ENCODE measurements at places on chromosomes 12 and 14.
A peak's percentile ranks its signal among the peaks of the same experiment; 100 is the strongest.

GRCh38 chr12:26527682-26528081 is 305.3 kb downstream of the ITPR2 start:
- DNase-seq: no peak

DNA sequence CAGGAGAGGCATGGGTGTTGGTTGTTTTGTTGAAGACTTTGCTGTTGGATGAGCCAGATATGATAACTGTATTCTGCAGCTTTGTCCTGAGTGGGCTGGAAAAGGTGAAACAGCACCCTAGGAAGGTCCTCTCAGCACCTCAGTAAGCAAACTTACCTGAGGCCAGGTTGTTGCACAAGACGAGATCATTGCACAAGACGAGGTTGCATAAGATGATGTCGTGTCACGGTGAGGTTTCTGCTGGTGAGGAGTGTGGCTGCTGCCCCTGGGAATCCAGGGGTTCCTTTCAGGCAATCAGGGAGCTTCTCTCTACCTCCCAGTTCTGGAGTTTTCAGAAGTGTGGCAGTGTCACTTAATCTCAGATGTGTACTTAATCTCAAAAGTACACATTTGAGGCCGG is 85.6 kb downstream of the GLT1D1 start:
- no peak for DNase-seq

DNA sequence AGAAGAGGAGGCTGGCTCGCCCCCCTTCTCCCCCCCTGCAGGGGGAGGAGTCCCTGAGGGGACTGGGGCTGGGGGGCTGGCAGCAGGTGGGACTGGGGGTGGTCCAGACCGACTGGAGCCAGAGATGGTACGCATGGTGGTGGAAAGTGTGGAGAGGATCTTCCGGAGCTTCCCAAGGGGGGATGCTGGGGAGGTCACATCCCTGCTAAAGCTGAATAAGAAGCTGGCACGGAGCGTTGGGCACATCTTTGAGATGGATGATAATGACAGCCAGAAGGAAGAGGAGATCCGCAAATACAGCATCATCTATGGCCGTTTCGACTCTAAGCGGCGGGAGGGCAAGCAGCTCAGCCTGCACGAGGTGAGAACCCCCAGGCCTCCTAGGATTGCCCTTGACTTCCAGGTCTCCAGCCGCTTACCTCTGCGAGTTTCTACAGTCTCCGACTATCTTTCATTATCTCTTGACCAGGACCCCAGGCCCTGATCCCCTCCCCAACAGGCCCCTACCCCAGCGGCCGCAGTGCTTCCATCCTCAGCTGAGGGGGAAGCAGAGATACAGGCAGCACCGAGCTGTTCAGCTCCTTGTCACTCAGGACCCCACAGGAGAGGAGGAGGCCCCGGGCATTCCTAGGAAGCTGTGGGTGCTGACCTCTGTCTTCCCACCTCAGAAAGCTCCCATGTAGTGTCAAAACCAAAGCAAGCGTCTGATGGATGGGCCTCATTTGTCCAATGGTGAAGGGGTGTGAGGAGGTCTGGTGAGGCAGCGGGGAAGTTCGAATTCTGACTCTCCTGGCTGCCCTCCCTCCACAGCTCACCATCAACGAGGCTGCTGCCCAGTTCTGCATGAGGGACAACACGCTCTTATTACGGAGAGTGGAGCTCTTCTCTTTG is 3.0 kb downstream of the NAB2 start:
- no peak for DNase-seq

GRCh38 chr14:32200368-32201192 is 1.3 kb upstream of the RNU6-7 start:
- no peak for DNase-seq

- no peak for DNase-seq
These were observed 24.5 kb downstream of the KTN1 start for GRCh38 chr14:55604488-55604887.

- no peak for DNase-seq
These were observed 76.0 kb upstream of the CAPRIN2 start for GRCh38 chr12:30830751-30831150.

GRCh38 chr12:14369311-14369710 is 3.8 kb downstream of the ATF7IP start:
- no peak for DNase-seq

- DNase-seq: no peak
These were observed 139.3 kb downstream of the CALM1 start for GRCh38 chr14:90536092-90536491.

DNA sequence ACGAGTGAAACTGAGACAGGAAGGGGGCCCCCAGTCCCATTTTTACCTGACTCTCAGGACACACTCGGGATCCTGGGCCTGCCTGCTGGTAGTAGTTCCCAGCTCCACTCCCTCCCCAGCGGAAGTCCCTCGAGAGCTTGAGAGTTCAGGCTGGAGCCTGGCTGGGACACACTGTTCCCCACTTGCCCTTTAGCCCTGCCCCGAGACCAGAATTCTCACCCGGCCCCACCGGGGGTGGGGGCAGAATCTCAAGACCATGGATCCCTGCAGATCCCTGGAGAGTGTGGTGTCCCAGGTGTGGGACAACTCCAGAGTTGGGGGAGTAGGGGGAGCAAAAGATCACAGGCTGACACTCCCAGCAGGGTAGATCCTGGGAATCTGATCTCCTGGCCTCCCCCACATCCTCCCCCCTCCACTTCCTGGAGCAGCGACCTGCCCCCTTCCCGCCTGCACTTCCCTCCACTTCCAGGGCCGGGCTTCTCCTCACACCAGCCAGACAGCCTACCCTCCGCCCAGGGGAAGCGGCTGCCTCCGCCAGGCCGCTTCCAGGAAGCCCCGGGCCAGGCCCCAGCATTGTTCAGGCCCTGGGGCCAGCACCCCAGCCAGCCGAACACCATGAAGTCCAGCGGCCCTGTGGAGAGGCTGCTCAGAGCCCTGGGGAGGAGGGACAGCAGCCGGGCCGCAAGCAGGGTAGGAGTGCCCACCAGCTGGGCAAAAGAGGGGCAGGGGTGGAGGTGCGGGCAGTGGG is at the start of gene TNS2:
TSS of gene TNS2 (plus strand) at position 495 of the 748 bp plus-strand sequence. CDS start at position 616, 121 bp downstream.
- no peak for DNase-seq

DNA sequence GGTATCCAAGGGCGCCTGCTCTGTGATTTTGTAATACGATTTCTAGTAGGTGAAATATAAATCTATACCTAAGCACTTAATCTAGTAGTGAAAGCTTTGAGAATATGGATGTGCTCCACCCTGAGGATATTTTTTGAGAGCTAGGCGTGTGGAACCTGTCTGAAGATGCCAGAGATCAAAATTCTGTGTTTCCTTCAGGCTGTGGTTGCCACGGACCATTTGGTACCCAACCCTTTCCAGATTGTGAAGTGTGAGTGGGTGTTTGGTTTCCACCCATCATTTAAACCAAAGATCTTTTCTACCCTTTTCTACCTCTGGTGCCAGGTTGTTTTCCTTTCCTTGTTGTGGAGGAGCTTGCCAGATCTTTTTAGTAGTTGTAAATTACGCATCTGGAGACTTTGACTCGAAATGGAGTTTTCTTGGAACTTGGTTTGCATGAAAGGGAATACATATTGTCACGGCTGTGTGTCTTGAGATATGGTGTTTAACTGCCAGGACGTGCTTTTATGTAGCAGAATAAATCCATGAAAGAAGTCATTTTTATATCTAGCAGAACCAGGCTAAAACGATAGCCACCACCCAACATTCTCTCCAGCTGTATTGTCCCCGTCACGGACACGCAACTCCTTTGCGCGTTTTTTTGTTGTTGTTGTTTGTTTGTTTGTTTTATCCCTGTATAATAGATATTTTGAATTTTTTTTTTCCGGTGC is 2.2 kb downstream of the LRFN5 start:
- DNase-seq: no peak

- no peak for DNase-seq
These were observed at the start of gene LRP1-AS for GRCh38 chr12:57146961-57147944. Gene LRP1-AS, minus strand, starts transcription at chr12:57147619.

- no peak for DNase-seq
These were observed 1.6 kb downstream of the FAM234B start for GRCh38 chr12:13045816-13046215.

GRCh38 chr14:89996963-89997362 is 41.2 kb downstream of the TDP1 start:
- no peak for DNase-seq

DNA sequence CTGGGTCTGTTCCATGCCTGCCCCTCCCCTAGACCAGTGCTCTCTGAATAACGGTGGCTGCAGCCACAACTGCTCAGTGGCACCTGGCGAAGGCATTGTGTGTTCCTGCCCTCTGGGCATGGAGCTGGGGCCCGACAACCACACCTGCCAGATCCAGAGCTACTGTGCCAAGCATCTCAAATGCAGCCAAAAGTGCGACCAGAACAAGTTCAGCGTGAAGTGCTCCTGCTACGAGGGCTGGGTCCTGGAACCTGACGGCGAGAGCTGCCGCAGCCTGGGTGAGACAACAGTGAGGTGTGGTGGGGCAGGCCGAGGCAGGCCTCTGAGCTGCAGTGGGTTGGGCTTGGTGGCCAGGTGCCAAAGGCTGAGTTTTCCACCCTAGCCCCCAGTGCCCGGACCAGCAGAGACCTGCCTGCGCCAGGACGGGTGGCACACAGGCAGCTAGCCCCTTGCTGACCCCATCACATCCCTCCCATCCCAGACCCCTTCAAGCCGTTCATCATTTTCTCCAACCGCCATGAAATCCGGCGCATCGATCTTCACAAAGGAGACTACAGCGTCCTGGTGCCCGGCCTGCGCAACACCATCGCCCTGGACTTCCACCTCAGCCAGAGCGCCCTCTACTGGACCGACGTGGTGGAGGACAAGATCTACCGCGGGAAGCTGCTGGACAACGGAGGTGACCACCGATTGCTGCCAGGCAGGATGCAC is 28.2 kb upstream of the LRP1-AS start:
- DNase-seq: no peak

GRCh38 chr12:14810167-14810952 is 3.6 kb downstream of the SMCO3 start:
- peak; percentile 87 for DNase-seq

DNA sequence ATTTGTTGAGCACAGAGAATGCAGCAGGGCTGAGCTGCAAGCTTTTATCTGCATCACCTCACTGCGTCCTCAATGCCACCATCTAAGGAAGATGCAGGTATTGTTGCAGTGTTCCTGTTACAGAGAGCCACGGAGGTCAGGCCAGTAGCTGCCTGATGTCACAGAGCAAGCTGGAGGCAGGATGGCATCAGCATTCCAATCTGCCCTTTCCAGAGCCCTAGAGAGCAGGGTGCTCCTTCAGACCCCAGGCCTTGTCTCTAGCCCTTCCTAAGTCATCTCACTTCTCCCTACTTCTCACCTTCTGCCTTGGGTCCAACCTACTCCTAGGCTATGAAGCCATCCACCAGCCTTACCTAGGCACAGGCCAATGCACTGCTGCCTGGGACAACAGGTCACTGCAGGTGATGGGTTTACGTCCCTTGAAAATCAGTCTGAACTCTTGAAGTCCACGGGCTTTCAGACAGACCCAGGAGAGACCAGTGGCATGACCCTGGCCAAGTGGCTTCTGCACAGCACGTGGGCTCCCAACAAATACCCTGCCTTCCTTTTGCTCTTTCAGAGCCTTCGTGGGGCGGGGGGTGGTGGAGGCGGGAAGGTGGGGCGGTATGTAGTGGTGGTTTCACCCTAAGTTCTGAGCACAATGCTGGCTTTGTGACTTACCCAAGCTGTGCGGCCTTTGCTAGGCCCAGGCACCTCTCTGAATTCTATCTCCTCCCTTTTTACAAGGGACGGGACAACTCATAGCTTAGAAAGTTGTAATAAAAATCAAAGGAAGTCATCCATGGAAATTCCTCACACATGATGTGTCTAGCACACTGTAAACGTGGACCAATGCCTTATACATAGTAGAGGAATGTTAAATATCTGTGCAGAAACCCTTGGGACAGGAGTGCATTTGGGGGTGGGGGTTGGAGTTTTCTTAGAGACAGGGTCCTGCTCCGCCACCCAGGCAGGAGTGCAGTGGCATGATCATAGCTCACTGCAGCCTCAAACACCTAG is 136.0 kb downstream of the KSR2 start:
- DNase-seq: no peak

- no peak for DNase-seq
These were observed 431.8 kb downstream of the DPF3 start for GRCh38 chr14:72462056-72462455.

GRCh38 chr12:117361347-117361751 is at the start of gene NOS1:
Gene NOS1, minus strand, starts transcription at chr12:117361626. Its CDS starts 30,557 bp downstream, at chr12:117331069.
- no peak for DNase-seq

DNA sequence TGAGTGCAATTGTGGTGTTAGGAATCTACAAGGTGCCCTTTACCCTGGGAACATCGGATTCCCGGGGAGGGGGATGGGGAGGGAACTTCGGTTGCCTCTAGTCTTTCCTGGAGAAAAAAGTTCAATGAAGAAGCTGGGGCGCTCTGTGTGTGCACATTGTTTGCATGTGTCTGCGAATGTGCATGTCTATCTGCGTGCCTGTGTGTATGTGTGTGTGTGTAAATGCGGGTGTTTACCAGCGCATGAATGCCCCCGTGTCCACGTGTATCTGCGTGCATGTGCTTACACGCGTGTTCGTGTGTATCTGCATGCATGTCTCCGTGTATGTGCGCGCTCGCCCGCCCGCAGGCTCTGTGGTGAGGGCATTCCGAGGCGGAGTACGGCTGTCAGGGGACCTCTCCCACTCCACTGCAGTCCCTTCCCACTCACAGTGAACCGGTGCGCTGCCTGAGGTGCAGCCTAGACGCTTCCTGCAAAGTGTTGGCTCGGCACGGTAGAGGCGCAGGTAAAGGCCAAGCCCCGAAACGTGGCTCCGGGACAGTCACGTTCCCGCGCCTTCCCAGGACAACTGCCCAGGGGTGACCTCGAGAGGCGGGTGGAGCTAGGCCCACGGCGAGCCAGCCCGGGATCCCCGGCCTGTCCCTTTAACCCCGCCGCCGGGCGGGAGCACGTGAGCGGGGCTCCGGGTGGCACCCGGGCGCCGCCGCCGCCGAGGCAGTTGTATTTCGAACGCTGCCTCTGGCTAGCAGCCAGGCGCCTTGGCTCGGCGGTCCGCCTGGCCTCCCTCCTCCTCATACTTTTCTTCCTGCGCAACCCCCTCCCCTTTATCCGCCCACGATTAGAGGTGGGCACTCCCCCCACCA is 539 bp upstream of the HMGA2 start:
- no peak for DNase-seq

DNA sequence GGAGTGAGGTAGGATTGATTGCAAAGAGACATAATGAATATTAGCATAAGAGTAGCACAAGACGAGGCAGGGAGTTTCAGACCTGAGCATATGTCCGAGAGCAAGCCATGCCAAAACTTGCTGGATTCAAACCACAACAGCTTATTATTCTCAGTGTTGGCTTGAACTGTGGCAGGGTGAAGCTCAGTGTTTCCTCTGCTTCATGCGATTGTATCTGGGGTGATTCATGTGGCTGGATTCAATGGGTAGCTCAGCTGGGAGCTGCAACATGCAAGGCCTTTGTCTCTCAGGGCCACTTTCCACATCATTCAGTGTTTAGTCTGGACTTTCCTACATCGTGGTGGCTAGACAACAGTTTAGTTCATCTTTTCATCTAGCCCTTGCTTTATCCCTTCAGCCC is 22.1 kb upstream of the E2F7 start:
- DNase-seq: no peak

DNA sequence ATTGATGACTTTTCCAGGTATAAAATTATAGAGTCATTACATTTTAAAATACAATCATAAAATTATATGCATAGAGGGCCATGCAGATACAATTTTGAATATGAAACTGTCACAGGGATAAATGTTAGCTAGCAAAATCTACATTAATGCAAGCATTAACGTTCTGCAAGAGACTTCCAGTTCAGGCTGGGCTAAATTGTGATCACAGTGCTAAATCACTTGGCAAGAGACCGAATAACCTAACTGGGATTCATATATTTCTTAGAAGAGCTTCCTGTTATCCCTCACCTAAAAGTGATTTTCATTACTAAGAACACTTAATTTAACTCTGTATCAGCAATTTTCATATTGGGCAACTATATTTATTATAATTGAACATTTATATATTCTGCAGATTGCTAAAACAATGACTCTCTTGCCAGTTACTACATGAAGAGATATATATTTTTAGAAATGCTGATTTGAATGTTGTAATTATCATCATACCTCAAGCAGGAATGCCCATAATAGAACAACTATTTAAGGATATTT is 83.2 kb downstream of the MGAT4C start:
- no peak for DNase-seq
